ENCODE measurements at places on chromosomes 7 and 10.

GRCh38 chr10:1638889-1639419 is 98.4 kb downstream of the ADARB2 start:
- no peak for DNase-seq

DNA sequence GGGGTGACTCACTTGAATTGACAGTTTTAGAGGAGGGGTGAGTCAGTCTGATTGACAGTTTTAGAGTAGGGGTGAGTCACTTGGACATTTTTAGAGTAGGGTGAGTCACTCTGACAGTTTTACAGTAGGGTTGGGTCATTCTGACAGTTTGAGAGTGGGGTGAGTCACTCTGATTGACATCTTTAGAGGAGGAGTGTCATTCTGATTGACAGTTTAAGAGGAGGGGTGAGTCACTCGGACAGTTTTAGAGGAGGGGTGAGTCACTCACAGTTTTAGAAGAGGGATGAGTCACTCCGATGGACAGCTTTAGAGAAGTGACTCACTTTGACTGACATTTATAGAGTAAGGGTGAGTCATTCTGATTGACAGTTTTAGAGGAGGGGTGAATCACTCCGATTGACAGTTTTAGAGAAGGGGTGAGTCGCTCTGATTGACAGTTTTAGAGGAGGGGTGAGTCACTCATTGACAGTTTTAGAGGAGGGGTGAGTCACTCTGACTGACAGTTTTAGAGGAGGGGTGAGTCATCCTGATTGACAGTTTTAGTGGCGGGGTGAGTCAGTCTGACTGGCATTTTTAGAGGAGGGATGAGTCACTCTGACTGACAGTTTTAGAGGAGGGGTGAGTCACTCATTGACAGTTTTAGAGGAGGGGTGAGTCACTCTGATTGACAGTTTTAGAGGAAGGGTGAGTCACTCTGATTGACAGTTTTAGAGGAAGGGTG is 595.9 kb downstream of the DNAJB6 start:
- DNase-seq: no peak

DNA sequence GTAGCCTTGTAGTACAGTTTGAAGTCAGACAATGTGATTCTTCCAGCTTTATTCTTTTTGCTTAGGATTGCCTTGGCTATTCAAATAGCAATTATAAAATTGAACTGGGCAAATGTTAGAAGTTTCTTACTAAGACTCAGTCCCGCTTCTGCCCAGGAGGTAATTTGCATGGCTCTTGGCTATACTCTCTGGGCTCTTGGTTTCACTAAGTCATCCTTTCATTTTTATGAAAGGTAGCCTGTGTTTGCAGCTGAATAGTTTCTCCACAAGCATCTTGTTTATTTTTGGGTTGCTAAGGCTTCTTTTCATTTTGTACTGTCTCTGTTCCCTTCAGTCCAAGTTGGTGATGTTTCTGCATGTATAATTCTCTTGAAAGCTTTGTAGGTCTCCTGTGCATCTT is 340.6 kb downstream of the SH2D4B start:
- no peak for DNase-seq

- DNase-seq: no peak
Measured at GRCh38 chr10:94035982-94036765, 42.4 kb downstream of the PLCE1 start.

DNA sequence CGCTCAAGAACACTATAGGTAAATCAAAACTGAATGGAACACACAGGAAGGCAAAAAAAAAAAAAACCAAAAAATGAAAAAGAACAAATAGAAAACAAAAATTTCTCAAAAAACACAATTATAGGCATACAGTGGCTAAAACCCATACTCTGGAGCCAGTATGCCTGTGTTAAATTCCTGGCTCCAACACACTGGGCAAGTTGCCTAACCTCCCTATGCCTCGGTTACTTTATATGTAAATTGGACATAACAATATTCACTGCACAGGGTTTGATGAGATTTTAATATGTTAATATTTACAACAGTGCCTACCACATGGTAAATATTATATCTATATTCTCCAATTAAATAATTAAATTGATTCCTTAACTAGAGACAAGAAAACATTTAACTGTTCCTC is 217.1 kb downstream of the HTR7 start:
- no peak for DNase-seq

DNA sequence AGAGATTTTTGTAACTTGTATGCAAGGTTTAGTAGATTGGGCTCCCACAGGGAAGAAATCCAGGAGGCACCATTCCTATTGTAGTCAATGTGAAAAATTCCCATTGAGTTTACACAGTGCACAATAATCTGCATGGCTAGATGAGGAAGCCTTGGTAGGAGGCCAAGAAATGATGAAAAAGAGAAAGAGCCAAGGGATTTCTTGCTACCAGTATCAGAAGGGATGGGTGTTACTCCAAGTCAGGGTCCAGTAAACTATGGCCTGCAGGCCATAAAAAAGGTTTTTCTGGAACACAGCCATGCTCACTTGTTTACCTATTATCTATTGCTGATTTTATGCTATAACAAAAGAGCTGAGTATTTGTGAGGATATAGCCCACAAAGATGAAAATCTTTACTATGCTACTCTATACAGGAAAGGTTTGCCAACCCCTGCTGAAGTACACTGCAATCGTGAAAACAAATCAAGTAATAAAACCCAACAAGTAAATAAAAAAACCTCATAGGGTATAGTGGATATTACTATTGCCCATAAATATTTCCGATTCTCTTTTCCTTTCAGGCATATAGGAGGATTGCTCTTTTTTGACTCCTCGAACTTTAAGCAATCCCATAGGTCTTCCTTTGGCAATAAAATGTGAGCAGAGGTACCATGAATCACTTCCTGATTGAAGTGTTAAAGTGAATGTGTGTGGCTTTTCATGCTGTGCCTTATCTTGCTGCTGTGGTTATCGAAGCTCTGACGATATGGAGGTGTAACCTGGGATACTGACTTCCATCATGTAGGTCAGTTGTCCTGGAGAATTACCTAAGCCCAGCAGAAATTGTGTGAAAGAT is 256.3 kb upstream of the MAGI2 start:
- no peak for DNase-seq

DNA sequence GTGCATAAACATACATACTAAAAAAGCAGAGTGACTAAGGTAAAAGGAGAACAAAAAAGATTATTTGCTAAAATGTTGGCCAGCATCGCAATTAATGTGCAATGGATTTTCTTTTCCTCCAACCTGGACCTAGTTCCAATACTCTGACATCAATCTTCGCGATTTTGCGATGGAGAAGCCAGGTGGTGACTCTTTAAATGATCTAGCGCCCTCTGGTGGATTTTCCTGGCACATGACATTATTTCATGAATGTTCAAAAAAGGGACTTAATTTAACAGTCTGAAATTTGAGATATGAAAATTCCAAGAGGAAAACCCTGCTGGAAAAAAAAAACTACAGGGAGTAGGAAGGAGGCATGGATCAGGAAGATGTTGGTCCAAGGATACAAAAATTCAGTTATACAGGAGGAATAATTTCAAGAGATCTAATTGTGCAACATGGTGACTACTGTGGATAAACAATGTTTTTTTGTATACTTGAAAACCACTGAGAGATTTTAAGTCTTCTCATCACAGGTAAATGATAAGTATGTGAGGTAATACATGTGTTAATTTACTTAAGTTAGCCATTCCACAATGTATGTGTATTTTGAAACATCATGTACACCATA is 4.3 kb upstream of the KCNMA1 start:
- DNase-seq: no peak

DNA sequence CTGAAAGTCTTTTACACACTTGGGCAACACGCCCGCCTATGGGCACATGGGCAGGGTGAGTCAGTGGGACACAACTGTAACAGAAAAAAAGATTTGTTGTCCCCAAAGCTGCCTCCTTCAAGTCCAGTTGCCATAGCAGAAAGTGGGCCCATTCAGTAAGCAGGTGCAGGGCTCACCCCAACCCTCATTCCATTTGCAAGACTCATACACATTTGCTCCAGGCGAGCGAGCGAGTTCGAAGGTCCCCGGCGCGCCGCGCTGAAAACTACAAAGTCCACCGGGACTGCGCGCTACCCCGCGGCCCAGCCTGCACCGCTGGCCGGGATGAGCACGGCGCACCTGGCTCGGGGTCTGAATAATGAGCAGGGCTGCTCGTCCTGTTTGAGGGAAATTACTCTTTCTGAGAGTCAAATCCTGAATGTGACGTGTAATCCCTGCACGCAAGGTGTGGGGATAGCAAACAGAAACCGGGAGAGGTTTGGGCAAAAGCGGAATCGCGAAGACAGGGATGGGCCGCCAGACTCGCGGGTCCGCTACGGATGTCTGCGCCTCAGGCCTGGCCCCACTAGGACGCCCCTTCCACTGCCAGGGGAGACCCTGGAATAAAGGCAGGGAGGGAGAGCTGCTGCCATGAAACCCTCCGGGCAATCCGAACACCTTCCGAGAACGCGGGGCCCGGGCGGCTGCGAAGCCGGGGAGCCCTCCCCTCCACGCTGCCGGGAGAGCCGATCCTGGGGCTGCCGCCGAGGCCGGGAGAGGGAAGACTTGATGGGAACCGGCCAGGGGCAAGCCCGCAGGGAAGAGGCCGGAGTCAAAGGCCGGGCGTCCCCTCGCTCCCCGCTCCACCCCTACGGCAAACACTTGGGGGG is 982 bp downstream of the COBL start:
- DNase-seq: no peak

GRCh38 chr10:14547816-14548215 is 217.1 kb upstream of the FRMD4A start:
- no peak for DNase-seq

DNA sequence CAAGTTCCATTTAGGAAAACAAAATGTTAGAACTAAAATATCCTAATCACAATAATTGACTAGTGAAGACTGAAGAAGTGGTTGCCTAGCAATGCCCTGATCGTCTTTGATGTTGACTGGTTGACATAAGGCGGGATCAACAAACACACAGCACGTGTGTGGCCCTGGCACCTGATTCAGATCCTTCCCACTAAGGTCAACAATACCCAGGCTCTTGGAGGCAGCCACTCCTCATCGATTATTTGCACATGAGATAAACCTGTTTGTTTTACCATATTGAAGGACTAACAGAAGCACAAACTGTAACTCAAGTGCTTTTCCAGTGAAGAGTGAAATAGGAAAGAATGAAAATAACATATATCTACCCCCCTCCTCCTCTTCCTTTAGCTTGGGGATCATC is 15.6 kb downstream of the FANK1 start:
- no peak for DNase-seq

DNA sequence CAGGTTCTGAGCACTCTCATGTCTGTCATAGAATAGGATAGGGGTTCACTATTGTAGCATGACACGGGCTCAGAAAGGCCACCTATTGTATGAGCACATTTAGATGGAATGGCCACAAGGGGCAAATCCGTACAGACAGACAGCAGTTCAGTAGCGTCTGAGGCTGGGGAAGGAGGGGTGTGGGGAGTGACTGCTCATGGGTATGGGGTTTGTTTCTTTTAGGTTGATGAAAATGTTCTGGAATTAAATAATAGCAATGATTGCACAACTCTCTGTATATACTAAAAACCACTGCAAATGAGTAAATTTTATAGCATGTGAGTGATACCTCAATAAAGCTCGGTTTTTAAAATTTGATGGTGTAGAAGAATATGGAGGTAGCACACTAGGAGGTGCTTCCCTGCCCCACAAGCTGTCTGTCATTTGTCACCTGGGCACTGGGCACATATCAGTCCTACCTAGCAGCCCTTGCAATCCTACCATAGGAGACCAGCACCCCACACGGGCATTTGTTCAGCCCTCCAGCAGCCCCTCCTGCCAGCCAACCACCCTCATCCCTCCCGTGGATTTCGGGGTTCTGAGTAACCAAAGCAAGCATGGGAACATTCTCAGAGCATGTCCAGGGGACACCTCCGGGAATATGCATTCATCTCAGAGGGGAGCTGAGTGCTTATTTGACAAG is 35.2 kb downstream of the KCNMA1 start:
- DNase-seq: no peak

DNA sequence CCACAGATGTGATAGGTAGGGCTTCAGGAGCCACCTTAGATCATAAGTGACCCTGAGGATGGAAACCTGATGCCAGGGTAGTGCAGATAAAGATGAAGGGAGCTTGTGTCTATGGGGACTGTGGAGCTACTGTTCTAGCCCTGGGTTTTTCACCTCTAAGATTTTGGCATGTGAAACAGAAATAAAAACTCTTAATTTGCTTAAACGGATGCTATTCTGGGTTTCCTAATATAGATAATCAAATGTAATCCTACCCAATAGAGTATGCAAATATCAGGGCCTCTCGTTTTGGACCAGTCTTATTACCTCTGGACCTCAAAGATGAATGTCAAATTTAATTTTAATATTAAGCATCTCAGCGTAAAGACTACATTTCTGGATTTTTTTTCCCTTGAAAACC is 49.3 kb downstream of the ABCB4 start:
- no peak for DNase-seq

DNA sequence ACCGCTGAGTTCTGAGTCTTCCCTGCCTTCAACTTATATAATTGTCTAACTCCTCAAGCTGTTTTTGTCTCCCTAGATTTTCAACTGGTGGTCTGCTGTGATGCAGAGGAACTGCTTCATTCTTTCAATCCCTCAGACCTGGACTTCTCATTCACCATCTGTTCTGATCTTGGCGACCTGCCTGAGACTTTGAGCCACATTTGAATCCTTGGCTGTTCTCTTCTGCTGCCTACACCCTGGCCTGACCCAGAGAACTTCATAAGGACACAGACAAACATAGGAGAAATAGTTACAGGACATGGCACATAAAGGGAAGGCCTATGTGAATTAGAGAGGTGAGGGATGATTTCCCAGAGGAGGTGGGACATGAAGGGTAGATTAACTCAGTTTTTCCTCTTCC is 326.7 kb downstream of the PTEN start:
- no peak for DNase-seq

DNA sequence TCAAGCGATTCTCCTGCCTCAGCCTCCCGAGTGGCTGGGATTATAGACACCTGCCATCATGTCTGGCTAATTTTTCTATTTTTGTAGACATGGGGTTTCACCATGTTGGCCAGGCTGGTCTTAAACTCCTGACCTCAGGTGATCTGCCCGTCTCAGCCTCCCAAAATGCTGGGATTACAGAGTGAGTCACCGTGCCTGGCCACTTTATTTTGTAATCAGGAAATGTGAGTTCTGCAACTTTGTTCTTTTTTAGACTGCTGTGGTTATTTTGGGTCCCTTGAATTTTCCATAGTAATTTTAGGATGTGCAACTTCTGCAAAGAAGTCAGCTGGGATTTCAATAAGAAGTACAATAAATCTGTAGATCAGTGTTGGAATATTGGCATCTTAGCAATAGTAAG is 96.8 kb downstream of the CYTH3 start:
- DNase-seq: no peak
